ENCODE measurements at places on chromosomes 16 and 17.
A peak's percentile ranks its signal among the peaks of the same experiment; 100 is the strongest.

GRCh38 chr16:85319208-85319983 is 207.1 kb upstream of the CIBAR2 start:
- no peak for DNase-seq

DNA sequence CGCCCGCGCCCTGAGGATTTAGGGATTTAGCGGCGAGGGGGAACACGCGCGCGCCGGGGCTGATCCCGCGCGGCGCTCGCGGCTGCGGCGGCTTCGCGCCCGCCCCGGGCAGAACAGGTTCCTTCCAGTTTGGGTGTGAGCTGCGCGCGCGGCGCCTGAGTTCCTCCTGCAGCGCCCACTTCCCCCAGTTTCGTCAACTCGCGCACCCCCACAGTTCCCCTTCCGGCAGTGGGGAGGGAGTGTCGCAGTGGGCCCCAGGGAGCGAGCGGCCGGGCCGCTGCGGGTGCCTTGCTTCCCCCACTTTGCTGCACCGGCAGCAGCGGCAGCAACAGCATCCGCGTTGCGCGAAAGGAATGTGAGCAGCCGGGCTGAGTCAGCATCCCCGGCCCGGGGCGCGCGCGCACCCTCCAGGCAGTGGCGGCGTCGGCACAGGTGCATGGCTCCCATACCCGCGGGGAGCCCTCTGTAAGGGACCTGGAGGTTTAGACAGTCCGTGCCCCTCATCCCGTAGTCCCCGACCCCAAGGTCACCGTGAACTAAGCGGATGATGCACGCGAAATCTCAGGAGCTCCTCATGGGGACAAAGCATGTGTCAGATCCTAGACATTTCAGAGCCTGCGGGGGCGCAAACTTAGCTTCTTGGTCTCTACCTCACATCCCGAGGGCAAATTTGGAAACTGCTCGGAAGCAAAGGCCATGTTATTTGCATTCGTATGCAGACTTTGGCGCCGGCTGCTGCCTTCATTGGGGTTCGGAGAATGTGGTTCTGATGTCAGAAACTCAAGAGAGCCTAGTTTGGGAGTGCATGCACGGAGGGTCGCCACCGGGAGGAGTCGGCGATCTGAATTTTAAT is 767 bp downstream of the ARSG start:
- peak; percentile 83 for DNase-seq

DNA sequence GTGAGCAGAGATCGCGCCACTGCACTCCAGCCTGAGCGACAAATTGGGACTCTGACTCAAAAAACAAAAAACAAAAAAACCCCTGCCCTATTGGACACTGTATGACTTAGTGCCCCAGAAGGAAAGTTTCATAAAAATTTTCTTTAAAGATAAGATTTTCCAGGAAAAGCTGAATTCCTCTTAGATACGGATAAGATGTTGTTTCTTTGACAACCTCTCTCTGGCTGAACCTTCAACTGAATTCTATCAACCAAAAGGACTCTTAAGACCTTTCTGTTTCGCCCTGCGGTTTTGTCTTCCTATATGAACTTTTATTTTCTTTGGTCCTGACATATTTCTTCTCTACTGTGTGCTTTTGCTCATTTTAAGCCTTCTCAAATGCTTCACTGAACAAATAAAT is 35.8 kb downstream of the CPPED1 start:
- no peak for DNase-seq

GRCh38 chr17:44297975-44298374 is 10.4 kb upstream of the RUNDC3A start:
- DNase-seq: no peak

GRCh38 chr17:39144416-39144840 is 7.0 kb downstream of the PLXDC1 start:
- peak; percentile 91 for DNase-seq

- DNase-seq: no peak
These were observed 30.5 kb upstream of the NKD1 start for GRCh38 chr16:50517450-50518252.

DNA sequence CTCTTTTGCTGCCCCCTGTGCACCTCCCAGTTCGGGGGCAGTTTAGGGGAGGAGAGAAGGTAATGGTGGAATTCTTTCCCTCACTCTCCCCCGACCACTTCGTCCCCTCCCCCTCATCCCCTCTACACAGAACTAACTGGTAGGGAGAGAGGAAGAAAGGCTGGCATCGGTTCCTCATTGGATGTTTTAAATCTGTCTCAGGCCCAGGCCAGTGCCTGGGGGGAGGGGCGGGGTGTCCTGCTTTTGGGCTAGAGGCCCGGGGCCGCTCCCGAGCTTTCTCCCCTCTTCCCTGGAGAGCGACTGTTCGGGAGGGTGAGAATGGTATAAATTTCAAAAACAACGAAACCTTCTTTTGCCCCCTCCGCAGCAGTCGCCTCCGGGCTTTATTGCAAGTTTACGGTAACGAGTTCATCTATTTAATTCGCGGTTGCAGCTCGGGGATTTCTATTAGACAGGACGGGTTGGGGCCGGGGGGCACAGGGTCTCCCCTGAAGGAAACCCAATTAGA is at the start of gene PRAC2:
TSS of gene PRAC2 (plus strand) at position 271 of the 508 bp plus-strand sequence. CDS start 1,226 bp downstream, outside the sequence.
- DNase-seq: no peak

- DNase-seq: no peak
These were observed 169.3 kb upstream of the AXIN2 start for GRCh38 chr17:65730711-65731169.

DNA sequence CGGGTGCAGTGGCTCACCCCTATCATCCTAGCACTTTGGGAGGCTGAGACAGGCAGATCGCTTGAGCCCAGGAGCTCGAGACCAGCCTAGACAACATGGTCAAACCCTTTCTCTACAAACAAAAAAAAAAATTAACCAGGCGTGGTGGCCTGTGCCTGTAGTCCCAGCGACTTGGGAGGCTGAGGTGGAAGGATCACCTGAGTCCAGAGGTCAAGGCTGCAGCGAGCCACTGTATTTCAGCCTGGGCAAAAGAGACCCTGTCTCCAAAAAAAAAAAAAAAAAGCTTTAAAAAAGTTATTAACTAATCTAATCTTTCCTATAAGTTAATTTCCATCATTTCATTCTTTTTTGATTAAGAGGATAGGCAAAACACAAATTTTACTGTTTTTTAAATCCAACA is 2.5 kb downstream of the NCOR1 start:
- DNase-seq: no peak

DNA sequence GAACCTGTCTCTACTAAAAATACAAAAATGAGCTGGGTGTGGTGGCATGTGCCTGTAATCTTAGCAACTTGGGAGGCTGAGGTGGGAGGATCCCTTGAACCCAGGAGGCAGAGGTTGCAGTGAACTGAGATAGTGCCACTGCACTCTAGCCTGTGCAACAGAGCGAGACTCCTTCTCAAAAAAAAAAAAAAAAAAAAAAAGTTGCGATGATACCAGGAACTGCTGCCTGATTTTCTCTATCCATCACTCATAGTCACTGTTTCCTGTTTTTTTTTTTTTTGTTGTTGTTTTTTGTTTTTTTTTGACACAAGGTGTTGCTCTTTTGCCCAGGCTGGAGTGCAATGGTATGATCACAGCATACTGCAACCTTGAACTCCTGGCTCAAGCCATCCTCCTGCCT is 59.2 kb downstream of the ABCC1 start:
- no peak for DNase-seq

DNA sequence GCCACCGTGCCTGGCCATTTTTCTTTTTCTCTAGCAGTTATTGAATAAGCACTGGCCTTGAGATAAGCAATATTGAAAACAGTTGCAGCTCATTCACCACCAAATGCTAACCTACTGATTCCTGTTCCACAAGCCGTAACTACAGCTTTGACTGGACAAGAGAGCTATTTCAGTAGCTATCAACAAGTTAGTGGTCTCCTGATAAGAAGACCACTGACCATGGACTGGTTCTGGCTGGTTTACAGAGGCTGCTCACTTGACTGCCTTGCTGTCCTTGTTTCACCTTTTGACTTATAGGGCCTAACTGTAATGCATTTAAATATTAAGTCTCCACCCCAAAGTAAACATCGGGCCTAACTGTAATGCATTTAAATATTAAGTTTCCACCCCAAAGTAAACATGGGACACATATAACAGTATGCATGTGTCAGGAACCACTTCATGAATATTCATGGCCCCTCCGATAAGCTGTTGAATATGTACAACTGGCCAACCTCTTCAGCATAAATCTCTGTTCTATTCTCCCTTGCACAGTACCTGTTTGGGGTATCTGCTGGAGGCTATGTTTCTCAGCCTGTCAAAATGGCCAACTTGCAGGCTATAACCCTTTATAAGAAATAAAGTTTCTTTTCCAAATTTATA is 94.1 kb downstream of the USP32 start:
- no peak for DNase-seq

DNA sequence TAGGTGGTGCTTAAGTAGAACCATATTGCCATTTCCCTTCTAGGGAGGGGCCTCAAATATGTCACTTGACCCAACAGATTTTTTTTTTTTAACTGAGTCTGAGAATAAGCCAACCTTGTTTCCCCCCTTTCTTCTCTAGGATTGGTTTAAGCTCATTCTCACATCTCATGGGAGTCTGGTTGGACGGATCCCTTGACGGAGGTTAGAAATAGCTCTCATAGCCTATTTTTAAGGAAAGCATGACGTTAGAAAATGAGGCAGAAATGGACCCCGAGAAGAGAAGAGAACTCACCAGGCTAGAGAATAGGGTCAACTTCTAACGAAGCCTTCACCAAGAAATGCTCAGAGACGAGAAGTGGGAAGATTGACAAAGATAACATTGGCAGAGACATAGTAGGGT is 95.1 kb upstream of the ZFHX3 start:
- no peak for DNase-seq

DNA sequence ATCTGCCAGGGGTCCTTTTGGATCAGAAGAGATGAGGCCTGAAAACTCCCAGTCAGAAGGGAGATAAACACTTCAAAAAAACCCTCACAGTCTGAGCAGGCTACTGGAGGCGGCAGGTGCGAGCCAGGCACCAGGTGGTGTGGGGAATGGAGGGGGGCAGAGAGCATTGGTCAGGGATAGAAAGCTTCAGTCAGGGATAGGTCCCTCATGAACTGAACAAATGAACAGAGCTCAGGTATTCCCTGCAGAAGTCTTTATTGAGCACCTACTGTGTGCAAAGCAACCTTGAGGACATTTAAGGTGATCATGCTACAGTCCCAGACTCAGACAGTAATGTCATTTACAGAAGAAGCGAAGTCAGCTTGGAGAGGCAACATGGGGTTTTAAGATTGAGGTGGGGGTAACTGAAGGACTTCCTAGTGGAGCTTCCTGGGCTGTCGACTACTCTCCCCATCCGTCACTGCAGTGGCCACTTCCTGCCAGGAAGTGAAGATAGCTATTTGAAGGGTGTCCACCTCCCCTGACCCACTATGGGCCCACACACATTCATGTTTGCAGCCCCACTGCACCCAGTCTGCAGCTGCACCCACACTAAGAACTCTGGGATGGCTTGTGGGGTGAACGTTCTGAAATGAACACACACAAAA is 3.2 kb downstream of the KIFC3 start:
- no peak for DNase-seq

- DNase-seq: peak; percentile 71
These were observed 14.1 kb upstream of the ITGB4 start for GRCh38 chr17:75707079-75707571.

DNA sequence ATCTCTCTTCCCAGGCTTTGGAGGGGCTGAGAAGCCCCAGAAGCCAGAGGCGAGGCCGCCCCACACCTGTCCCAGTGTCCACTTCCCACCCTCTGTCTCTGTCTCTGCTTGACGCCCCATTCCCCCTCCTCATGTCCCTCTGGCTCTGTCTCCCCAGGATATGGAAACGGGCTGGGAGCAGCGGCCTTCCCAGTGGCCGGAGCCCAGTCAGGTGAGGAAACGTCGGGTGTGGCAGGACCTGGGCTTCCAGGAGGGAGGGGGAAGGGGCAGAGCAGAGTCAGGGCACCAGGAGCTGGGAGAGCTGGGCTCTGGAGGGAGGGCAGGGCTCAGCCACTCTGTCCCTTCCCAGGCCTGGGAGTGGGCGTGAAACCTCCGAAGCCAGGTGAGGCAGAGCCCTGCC is 10.6 kb upstream of the PKMYT1 start:
- DNase-seq: no peak

- no peak for DNase-seq
These were observed 1.0 kb downstream of the SDK2 start for GRCh38 chr17:73643001-73643851.

DNA sequence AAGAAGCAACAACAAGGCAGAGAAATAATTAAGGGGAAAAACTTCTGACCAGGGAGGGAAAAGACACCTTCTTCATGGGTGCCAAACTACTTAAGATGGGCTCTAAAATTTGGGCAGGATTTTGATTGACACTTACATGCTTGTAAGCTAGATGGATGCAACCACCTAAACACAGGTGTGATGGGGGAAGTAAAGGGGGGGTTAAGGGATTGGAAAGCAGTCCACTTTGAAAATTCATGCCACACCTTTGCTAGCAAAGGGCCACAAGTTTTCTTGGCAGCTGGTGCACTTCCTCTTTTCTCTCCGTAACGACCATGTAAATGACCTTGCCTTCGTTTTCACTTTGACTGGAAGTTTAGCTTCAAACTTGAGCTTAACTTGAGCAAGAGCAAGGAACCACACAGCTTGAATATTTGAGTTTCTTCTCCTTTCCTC is 14.3 kb upstream of the PRKAR1A start:
- peak; percentile 31 for DNase-seq

- DNase-seq: no peak
These were observed 20.0 kb upstream of the SLC35G3 start for GRCh38 chr17:35214192-35214591.

GRCh38 chr16:56939801-56940200 is 7.9 kb downstream of the HERPUD1 start:
- DNase-seq: no peak

GRCh38 chr17:29566473-29567303 is at the start of gene ABHD15:
ABHD15 (minus strand) TSS chr17:29567037; CDS start chr17:29566966, 71 bp downstream.
- peak; percentile 67 for DNase-seq

DNA sequence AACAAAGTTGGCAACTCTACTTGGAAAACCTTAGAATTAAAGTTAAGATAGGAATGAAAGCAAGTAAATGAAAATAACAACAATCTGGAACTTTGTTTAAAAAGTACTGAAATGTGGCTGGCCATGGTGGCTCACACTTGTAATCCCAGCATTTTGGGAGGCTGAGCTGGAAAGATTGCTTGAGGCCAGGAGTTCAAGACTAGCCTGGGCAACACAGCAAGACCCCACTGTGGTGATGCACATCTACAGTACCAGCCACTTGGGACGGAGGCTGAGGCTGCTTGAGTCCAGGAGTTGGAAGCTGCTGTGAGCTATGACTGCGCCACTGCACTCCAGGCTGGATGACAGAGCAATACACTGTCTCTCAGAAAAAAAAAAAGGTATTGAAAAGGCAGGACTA is 51.7 kb downstream of the SYNRG start:
- no peak for DNase-seq

- DNase-seq: no peak
These were observed 849 bp upstream of the SULT1A1 start for GRCh38 chr16:28610595-28611191.

- DNase-seq: no peak
These were observed 12.7 kb downstream of the LITAFD start for GRCh38 chr16:8894736-8895334.

- DNase-seq: peak; percentile 56
These were observed 587 bp upstream of the CDK5R1 start for GRCh38 chr17:32486111-32486700.

GRCh38 chr16:78317564-78318240 is 218.2 kb downstream of the WWOX start:
- DNase-seq: no peak

Data from mucosa of gallbladder (tissue), 1 donor.